ENCODE measurements at places on chromosomes 12 and 14.

- no peak for DNase-seq
Observed at GRCh38 chr12:63990828-63991547, 146.5 kb downstream of the SRGAP1 start.

DNA sequence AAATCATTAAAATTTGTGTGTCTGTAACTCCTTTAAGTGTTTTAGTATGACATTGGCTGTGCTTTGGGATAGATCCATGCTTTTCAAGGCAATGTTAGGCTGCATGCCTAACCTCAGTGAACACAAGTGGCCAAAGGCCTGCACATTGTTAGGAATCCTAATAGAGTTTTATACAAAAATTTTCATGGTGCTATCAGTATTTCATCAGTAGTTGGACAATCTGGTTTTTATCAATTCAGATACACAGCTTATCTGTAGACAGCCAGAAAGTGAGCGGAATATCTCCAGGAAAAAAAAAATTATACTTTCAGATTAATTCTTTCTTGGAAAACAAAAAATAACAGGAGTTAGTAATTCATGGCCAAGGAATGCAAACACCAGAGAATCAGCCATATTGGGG is 324.0 kb upstream of the PDE3A start:
- DNase-seq, result no peak

GRCh38 chr12:19946550-19946949 is 421.8 kb upstream of the PDE3A start:
- peak; percentile 56 for DNase-seq

- no peak for DNase-seq
Observed at GRCh38 chr12:12016284-12017100, 54.2 kb upstream of the BCL2L14 start.

DNA sequence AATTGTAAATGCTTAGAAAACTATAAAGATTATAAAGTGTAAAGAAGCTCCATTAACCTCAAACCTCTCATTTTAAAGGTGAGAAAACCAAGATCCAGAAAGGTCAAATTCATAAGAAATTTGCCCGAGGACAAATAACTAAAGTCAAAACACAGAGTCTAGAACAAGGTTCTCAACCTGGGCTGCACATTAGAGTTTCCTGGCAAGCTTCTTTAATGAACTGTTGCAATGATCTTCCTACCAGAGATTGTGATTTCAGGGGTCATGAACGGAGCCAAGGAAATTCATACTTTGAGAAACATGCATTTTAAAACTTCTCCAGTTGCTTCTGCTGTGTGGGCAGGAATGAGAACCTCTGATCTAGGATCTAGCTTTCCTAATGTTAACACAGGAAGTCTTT is 86.8 kb downstream of the DERA start:
- no peak for DNase-seq

DNA sequence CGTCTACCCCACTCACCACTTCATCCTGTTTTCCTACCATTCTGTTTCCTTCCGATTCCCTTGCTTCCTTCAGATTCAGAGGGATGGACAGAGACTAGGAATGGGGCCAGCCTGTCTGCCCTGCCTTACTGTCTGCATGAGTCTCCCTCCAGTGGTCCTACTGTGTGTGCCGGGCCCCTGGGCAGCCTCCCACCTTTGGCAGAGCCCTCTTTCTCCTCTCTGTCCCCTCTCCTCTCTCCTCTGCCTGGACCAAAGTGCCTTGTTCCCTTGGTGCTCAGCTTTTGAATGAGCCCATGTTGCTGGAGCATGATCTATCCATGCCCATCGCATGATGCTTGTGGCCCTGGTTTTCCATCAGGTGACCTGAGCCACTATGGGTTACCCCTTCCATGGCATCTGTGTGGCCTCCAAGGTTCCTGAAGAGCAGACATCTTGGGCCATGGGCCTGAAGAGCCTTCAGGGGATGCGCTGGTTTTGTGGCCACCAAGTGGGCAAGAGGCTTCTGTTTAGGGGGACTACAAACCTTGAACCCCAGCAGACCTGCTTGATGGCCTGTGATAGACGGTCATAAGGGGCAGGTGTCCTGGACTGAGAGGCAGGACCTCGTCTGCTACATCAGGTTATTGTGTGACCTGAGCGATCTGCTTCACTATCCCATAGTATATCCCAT is 54.2 kb upstream of the BCL11B start:
- DNase-seq, result no peak

DNA sequence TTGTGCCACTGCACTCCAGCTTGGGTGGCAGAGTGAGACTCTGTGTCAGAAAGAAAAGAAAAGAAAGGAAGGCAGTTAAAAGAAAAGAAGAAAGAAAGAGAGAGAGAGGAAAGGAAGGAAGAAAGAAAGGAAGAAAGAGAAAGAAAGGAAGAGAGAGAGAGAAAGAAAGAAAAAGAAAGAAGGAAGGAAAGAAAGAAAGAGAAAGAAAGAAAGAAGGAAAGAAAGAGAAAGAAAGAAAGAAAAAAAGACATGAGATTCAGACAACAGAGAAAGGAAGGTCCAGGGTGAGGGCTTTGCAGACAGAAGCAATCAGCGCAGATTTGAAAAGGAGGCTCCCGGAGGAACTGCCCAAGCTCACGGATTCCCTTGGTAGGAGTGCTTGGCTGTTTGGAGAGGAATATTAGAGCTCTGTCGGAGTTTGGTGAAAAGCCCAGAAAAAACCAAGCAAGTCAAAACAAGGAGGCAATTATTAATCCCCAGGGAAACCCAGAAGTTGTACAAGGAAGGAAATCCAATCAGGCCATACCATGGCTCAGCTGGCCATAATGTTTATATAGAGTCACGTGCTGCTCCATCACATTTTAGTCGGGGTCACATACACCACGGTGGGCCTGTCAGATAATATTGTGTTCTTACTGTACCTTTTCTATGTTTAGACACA is 11.6 kb upstream of the CCDC85C start:
- DNase-seq, result no peak

DNA sequence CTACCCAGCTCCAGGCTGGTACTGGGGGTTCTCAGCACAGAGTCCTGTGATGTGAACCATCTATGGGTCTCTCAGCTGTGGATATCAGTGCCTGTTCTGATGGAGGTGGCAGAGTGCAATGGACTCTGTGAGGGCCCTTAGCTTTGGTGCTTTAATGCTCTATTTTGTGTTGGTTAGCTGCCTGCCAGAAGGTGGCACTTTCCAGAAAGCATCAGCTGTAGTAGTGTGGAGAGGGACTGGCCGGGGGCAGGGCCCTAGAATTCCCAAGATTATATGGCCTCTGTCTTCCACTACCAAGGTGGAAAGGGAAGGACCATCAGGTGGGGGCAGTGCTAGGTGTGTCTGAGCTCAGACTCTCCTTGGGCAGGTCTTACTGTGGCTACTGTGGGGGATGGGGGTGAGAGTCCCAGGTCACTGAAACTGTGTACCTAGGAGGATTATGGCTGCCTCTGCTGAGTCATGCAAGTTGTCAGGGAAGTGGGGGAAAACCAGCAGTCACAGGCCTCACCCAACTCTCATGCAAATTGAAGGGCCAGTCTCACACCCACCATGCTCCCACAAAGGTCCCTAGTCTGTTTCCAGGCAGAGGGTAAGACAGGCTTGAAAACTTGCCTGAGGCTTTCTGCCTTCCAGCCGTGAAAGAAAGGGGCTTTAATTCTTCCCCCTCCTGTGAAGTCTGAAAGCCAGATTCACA is 878.1 kb downstream of the C12orf50 start:
- no peak for DNase-seq

- no peak for DNase-seq
Observed at GRCh38 chr14:41449066-41449465, 157.6 kb upstream of the LRFN5 start.

DNA sequence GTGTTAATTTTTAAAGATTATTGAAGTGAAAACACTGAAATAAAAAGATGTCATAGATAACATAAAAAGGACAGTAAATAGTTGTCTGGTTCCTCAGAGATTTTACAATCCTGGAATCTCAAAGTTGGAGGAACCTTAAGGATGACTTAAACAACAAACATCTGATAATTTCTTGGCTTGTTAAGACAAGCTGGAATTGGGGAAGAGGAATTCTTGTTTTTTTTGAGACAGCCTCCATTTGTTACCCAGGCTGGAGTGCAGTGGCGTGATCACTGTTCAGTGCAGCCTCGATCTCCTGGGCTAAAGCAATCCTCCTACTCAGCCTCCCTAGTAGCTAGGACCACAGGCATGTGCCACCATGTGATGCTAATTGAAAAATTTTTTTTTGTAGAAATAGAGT is 2.3 kb downstream of the ZNF410 start:
- no peak for DNase-seq

- DNase-seq, result no peak
Observed at GRCh38 chr12:17810399-17810798, 279.6 kb downstream of the RERGL start.

- DNase-seq, result peak; percentile 92
Observed at GRCh38 chr12:48995086-48995879, 3.9 kb downstream of the DDN start.

DNA sequence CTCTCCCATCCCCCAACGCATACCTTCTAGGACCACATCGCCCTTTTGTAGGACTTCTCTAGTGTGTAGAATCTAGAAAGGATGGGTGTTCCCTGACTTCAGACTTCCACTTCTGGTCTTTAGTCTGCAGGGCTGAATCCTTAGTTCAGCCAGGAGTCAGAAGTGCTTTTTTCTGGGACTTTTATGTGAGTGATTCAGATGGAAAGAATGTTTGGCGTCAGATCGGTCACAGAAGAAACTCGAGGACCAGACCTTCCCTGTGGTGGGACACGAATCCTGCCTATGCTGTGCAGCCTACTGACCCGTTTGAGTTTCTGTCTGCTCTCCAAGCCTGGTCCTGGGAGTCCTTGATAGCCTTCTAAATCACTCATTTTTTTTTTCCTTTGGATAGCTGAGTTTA is 165.4 kb upstream of the SSTR1 start:
- DNase-seq, result no peak

GRCh38 chr12:29610473-29611170 is 113.1 kb upstream of the OVCH1 start:
- DNase-seq, result no peak

- DNase-seq, result no peak
Observed at GRCh38 chr12:52435659-52435999, 1.5 kb upstream of the KRT75 start.

DNA sequence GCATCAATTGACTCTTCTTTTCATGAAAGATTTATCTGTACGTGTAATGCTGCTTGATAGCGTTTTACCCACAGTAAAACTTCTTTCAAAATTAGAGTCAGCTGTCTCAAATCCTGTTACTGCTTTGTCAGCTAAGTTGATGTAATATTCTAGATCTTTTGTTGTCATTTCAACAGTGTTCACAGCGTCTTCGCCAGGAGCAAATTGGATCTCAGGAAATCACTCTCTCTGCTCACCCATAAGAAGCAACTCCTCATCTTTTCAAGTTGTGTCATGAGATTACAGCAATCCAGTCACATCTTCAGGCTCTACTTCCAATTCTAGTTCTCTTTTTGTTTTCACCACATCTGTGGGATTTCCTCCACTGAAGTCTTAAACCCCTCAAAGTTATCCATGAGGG is 9.5 kb downstream of the PCNX1 start:
- DNase-seq, result no peak

GRCh38 chr12:67649261-67649569 is 670 bp downstream of the DYRK2 start:
- DNase-seq, result no peak

DNA sequence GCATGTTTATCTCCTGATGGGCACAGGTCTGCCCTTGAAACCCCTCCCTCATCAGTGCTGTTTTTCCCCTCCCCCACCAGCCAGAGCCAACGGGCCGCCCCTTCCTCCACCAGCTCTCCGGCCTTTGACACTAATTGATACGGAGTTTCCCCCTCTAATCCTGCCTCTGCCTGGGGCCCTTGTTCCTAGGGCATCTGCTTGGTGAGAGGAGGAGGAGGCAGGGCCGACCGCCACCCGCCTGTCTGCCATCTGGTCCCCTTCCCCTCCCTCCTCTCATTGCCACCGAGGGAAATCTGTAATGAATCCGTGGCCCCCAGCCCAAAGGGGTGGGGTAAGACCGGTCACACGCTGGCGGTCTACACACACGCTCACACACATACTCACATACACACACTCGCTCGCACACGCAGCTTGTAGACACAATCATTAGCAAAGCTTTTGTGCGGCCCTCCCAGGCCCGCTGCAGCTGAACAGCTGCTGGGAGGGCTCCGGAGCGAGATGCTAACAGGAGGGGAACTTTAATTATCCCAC is 27.4 kb downstream of the SRRM4 start:
- DNase-seq, result peak; percentile 93

GRCh38 chr12:52167526-52167925 is 24.3 kb downstream of the KRT80 start:
- no peak for DNase-seq

- DNase-seq, result no peak
Observed at GRCh38 chr14:77123381-77124325, 17.9 kb downstream of the ZDHHC22 start.

DNA sequence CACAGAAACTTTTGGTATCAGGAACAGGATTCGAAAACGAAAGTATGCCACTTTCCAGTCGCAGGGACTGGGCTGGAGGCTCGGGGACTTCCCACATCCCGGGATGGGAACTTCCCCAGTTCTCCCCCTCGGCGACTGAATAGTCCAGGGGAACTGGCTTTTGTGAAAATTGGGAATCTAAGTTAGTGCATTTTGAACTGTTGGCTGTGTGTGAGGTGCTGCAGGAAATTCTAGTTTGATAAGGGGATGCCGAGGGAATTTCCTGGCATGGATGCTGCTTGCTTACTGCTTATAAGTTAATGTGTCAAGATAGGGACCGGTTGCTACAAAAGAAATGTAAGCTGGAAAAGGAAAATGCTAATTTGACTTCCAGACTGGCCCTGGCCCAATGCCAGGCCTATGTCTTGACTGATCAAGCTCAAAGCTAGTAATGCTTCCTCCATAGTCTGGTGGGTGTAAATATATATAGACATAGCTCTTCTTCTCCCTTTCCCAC is 73.4 kb upstream of the EIF5 start:
- DNase-seq, result peak; percentile 43

- peak; percentile 31 for DNase-seq
Observed at GRCh38 chr12:121697093-121697698, 15.4 kb upstream of the TMEM120B start.

GRCh38 chr14:50040401-50040775 is 76.0 kb downstream of the VCPKMT start:
- no peak for DNase-seq
